ENCODE measurements at places on chromosomes 12 and 14. TPM values are rescaled to one million over a fixed set of nuclear protein-coding genes. Genes with fewer than 3 reads are reported as not detected.

NYNRIN gene
- 11.7 TPM for total RNA-seq

PTPRR gene
- 0.86 TPM for total RNA-seq

SERPINA5 gene
- not detected for total RNA-seq

SOCS2 gene
- total RNA-seq, result 8.3 TPM

MOAP1 gene
- 15.7 TPM for total RNA-seq

GPRC5D gene
- total RNA-seq, result not detected

FLRT2 gene
- total RNA-seq, result 41.5 TPM

GARIN6 gene
- total RNA-seq, result not detected

TAS2R9 gene
- total RNA-seq, result 0.13 TPM

ACOT6 gene
- total RNA-seq, result not detected

ASCL1 gene
- total RNA-seq, result not detected

SCN8A gene
- total RNA-seq, result 21.8 TPM

CCDC38 gene
- total RNA-seq, result 0.13 TPM

CIROP gene
- total RNA-seq, result not detected

CLIP1 gene
- 86.7 TPM for total RNA-seq

SRRM4 gene
- total RNA-seq, result not detected

ST8SIA1 gene
- not detected for total RNA-seq

SMCO3 gene
- not detected for total RNA-seq

LTB4R2 gene
- 10.6 TPM for total RNA-seq

ARHGEF25 gene
- 2.2 TPM for total RNA-seq

DEPDC4 gene
- total RNA-seq, result 0.22 TPM

BRAP gene
- 24.3 TPM for total RNA-seq

SLC10A1 gene
- not detected for total RNA-seq
